Heart left ventricle (tissue), 16 donors: ENCODE measurements at places on chromosomes 5 and 9. TPM values are rescaled to one million over a fixed set of nuclear protein-coding genes. Genes with fewer than 3 reads are reported as not detected.
A peak's percentile ranks its signal among the peaks of the same experiment; 100 is the strongest.

ZFP37 gene
- total RNA-seq: 1.00 TPM

GRCh38 chr9:133429641-133430161 lies 7.5 kb downstream of the ADAMTS13 start:
- DNase-seq: peak; percentile 33

DNA sequence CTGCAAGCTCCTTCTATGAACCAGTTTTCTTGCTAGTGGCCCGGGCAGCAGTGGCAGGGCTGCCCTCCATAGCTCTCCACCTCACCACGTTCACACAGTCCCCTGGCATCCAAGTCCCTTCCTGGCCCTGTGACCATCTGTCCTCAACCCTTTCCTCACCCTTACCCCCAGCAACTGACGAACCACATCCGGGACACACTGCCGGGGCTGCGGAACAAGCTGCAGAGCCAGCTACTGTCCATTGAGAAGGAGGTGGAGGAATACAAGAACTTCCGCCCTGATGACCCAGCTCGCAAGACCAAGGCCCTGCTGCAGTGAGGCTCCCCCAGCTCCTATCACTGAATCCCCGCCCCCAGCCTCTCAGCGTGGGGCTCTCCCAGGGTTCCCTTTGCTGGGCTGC lies 18.8 kb downstream of the DNM1 start:
- no peak for DNase-seq

DNA sequence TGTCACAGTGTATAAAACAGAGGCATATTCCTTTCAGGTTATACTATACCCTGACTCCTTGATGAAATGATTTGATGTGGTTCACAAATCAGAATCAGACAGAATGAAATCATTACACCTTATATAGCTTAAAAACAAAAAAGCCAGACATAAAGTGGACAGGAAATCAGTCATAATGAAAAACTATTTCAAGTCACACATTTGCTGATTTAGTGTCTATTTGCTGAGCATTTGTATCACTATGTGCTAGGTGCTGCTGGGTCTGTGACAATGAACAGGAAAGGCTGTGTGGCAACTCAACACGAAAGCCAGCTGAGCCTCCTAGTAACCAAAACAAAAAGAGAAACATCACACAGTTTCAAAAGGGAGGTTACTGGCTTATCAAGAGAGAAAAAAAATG lies 194.0 kb downstream of the EFNA5 start:
- DNase-seq: no peak

- no peak for DNase-seq
These were observed 371.4 kb downstream of the NTRK2 start for GRCh38 chr9:85040821-85041465.

DNA sequence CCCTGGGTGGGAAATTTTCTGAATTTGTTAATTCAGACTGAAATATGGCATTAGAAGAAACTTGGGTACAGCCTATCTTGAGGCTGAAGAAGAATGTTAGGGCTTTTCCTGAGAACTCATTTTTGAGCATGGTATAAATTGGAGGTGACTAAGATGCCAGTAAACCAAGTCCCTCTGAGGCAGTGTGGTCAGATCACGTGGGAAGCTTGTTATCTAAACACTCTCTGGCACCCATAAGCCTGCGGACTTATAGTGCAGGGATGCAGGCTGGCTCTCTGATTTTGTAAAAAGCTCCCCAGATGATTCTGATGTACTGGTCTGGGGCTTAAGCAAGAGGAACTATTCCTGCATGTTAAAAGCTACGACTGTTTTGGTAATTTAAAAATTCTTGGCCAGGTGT lies 34.3 kb downstream of the MTMR12 start:
- DNase-seq: no peak

GRCh38 chr5:123134653-123135181 lies 45.7 kb downstream of the PRDM6 start:
- no peak for DNase-seq

DNA sequence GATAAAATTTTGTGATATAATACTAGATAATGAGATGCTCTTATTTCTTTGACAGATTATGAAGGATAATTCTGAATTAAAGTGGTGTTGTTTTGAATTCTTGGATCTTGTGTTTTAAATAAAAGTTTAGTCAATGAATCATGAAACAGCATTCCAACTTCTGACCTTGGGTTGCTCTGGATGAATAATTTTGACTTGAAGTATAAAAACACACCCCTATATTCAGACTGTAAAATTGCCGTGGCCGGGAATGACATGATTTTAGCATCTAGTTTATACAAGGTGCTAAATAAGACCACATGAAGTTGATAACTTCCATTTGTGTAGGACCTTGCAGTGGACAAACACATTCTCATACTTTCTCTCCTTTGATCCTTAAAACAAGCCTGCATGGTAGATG lies 67.2 kb upstream of the DAP start:
- no peak for DNase-seq

GRCh38 chr5:956941-957747 lies 51.5 kb upstream of the NKD2 start:
- no peak for DNase-seq

GRXCR2 gene
- 0.28 TPM for total RNA-seq

C9orf50 gene
- not detected for total RNA-seq

DNA sequence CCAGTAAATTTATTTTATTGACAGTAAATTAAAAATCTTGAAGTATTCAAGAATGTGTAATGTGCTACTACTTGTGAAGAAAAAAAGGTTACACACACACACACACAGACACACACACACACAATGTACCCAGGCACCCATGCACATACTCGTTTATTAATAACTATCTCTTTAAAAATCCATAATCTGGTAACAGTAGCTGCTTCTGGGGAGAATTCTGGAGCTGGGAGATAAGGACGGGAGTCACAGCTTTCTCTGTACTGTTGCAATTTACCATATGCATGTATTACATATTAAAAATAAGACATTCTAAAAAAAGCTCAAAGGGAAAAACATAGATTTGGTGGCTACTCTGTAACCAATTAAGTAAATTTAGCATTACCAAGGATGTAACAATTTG lies 7.9 kb upstream of the C1QTNF2 start:
- no peak for DNase-seq

DNA sequence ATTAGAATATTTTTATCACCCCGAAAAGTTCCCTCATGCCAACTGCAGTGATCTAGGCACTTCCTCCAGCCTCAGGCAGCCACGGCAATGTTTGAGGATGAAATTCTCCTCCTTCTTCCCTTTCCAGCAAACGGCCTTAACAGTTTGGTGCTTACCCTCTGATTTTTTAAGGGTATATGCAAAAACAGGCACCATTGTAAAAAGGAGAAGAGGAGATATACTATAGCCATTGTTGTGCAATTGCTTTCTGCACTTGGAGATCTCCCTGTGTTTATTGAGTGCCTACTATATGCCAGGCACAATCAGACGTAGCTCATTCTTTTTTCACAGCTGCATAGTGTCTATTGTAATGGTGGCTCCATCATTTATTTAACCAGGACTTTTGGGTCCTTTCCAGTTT lies 29.4 kb downstream of the GSN start:
- no peak for DNase-seq

DNA sequence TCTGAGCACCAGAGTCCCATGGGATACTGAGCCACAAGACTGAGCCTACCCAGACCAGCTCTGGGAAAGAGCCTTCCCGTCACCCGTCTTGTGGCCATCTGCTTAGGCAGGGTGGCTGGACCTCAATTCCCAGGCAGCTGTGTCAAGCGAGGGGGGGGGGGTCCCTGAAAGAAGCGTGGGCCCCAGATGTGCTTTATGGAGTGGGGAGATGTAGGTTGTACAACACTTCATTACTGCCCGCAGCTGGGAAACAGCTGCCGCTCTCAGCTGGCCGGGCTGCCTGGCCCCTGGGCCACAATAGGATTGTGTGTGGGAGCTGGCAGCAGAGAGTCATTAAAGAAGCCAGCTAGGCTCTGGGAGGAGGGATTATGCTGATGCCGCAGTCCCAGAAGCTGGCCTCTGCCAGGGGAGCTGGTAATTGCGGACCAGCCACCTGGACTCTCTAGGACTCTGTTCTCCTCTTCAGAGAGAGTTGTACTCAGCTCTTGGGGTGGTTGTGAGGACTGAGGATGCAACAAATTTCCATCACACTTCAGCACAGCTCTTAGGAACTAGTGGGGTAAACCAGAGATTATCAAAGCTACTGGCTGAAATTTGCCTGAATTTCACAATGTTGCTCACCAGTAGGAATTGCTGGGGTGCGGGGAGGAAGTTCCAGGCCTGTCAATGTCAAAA lies 145.4 kb downstream of the GADD45G start:
- peak; percentile 58 for DNase-seq

DNA sequence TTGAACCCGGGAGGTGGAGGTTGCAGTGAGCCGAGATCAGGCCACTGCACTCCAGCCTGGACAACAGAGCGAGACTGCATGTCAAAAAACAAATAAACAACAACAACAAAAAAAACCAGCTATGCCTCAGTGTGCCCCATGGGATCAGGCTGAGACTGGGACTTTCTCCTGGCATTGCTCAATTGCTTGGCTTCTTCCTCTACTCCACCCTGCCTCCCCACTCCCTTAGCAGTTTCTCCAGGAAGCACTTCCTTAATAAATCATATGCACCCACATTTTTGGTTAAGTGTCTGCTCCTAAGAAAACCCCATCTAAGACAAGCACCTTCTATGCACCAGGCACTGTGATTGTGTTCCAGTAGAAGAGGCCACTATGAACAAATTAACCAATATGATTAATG lies 41.0 kb upstream of the TMEM252 start:
- DNase-seq: no peak

DNA sequence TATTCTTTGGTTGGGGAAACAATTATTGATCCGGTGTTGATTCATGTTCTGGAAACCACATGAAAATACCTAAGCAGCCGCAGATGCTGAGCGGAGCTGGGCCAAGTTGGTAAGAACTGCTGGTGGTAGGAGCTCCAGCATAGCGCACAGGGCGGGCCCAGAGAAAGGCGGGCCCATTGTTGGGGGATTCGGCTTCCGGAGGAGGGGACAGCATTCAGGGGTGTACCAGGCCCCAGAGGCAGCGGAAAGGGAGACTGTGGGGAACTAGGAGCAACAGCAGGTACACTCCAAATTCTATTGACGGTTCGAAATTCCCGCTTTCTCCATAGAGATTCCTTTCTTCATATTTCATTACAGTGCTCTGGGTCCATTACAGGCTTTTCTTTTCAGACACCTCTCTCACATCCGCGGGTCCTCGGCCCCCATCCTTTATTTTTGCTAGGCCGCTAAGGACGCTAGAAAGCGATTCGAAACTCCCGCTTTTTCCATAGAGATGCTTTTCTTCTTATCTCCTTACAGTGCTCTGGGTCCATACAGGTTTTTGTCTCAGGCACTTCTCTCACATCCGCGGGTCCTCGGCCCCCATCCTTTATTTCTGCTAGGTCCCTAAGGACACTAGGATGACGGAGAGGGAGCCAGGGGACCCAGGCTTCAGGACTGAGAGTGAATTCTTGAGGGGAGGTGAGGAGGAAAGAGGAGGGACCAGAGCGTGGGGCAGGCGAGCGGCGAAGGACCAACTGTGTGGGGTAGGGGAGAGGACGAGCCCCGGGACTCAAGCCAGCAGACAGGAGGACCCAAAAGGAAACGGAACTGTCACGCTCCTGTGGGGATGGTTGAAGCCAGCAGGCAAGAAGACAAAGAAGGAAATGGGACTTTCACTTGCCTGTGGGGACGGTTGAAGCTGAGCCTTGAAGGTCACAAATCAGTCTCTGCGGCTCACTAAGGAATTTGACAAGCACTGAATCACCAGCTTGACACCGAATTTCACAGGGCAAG lies at the start of gene CCDC152:
Gene CCDC152 (plus strand): TSS at position 213 of the 996 bp plus-strand sequence. CDS start 2,304 bp downstream, outside the sequence.
- peak; percentile 31 for DNase-seq
